ENCODE measurements at places on chromosomes 7 and 10.
A peak's percentile ranks its signal among the peaks of the same experiment; 100 is the strongest.

- no peak for DNase-seq
- no peaks in the 10 kb centered on the region for H3K27me3 ChIP-seq
- no peak overlapping the region for H3K4me3 ChIP-seq
Observed at GRCh38 chr7:139582671-139583155, 59.2 kb downstream of the CLEC2L start.

- H3K4me1 ChIP-seq, result peaks cover 9% of the 10 kb centered on the region
- no peak for DNase-seq
- no peaks in the 10 kb centered on the region for H3K36me3 ChIP-seq
- H3K27ac ChIP-seq, result no peak overlapping the region
- H3K27me3 ChIP-seq, result peaks cover 14% of the 10 kb centered on the region
Observed at GRCh38 chr10:103470761-103471653, 8.0 kb downstream of the CALHM3 start.

DNA sequence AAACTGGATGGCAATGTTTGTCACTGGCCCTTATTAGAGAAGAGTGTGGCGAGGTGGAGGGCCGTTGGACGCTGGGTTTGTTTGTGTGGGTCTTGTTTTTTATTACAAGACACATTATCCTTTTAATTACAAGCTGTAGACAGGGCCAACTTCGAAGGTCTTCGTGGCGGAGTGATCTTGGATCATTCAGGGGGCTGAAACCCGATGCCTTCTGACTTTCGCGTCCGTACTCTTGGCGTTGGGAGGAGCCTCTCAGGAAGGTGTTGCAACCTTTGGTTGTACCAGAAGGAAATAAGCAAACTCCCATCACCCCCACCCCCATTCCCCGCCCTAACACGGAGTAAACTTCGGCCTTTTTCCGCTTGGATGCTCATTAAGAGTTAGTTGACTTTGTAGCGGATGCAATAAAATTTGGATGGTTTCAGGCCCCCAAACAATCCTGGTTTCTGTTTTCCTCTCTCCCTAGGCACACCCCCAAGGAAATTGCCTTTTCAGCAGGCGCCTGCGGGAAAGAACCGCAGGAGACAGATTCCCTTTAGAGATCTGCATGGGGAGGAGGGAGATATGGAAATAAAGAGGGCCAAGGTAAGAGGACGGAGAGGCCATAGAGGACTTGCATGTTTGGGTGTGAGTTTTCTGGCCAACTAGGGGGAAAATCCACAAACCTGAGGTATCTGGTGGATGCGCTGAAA is 294.5 kb upstream of the NFE2L3 start:
- peaks cover 4% of the 10 kb centered on the region for H3K27me3 ChIP-seq
- no peaks in the 10 kb centered on the region for H3K36me3 ChIP-seq
- no peak for DNase-seq
- H3K27ac ChIP-seq, result no peak overlapping the region
- H3K4me1 ChIP-seq, result peaks cover 44% of the 10 kb centered on the region

DNA sequence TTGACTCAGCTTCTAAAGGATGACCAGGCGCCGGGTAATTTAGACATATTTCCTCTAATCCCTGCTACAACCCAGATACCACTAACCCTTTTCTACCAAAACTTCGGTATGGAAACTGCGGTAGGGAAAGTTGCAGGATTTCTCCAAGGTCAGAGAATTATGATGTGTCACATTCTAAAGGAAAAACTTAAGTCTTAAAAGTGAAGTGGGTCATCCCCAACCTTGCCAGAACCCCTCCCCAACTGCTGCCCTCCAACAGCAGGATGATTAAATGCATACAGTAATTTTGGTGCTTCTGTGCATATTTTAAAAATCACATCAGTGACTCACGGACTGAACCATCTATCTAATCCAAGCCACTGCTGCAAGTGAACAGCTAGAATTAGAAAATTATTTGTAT is 52.7 kb downstream of the GRB10 start:
- H3K4me1 ChIP-seq, result peaks cover 19% of the 10 kb centered on the region
- H3K27ac ChIP-seq, result peak overlapping the region; percentile 53
- H3K4me3 ChIP-seq, result no peak overlapping the region
- H3K27me3 ChIP-seq, result no peaks in the 10 kb centered on the region
- DNase-seq, result no peak
- H3K36me3 ChIP-seq, result peaks cover 4% of the 10 kb centered on the region

GRCh38 chr7:106522696-106523095 is 138.3 kb downstream of the CCDC71L start:
- H3K27ac ChIP-seq, result no peak overlapping the region
- DNase-seq, result no peak
- H3K4me1 ChIP-seq, result no peaks in the 10 kb centered on the region
- no peak overlapping the region for H3K4me3 ChIP-seq
- H3K27me3 ChIP-seq, result peaks cover 17% of the 10 kb centered on the region

DNA sequence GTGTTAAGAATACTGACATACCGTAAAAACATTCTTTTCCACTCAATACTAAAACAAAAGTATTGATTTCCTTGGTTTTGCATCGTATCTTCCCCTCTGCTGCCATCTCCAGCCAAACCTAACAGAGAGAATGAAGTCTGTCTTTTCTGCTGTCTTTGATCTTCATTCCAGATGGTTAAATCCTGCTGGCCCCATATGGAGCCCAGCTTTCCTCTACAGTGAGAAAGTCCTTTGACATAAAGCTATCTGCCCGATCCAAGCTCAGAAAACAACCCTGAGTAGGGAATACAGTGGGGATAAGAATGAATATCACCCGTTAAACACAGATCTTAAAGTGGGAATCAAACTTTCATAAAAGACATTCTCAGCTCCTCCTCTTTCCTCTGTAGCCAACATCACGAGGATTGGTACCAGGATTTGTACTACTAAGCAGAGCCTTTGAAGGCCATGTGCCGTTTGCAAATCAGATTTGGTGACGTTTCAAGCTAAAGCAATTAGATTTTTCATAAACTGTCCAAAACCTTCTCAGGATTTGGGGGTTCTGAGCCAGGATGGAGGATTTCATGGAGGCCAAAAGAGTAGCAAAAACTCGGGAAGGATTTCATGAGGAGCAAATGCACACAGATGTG is 30.8 kb upstream of the GPAM start:
- no peak for DNase-seq
- no peak overlapping the region for H3K27ac ChIP-seq
- H3K4me1 ChIP-seq, result peaks cover 14% of the 10 kb centered on the region

DNA sequence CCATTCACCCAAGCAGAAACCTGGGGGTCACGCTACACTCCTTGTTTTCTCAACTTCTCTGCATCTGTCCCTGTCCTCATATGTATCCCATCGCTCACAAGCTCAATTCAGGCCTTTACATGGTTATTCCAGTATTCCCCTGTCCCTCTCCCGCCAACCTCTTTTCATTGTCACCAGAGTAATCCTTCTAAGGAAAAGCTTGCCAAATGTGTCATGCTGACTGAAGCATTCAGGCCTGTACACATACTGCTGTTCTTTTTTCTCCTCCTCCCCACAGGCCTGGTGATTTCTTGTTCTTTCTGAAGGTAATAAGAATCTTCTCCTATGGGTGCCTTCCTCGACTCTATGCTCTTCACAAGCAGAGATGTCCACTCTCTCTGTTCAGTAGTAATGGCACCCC is 282.2 kb downstream of the PHTF2 start:
- H3K4me3 ChIP-seq, result no peak overlapping the region
- no peaks in the 10 kb centered on the region for H3K36me3 ChIP-seq
- H3K27me3 ChIP-seq, result no peaks in the 10 kb centered on the region
- H3K27ac ChIP-seq, result no peak overlapping the region

Measured in mesothelial cell of epicardium (in vitro differentiated cells).